ENCODE measurements at places on chromosomes 2 and 18. TPM values are rescaled to one million over a fixed set of nuclear protein-coding genes. Genes with fewer than 3 reads are reported as not detected.
A peak's percentile ranks its signal among the peaks of the same experiment; 100 is the strongest.

GRCh38 chr18:79903787-79904356 is 47.6 kb downstream of the SLC66A2 start:
- DNase-seq, result peak; percentile 75

GRCh38 chr18:58044370-58045241 is 580 bp downstream of the NEDD4L start:
- no peak for DNase-seq

GRCh38 chr2:179106676-179107428 is 56.9 kb upstream of the CCDC141 start:
- DNase-seq, result no peak

DNA sequence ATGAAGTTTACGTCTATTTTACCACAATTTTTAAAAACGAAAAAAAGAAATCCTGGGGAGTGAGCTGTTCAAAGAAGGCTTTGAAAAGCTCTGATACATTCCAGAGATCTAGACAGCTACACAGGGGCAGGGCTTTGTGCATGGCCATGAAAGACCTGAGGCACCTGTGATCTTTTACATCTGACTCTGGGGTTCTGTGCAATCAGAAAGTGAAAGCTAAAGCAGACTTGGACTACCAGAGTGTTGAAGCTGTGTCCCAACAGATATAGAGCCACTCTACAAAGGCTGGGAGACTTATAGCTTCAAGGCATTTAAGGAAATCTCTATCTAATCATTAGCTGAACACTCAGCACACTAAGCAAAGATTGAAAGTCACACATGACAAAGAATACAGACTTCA is 34.1 kb downstream of the PARD6G start:
- DNase-seq, result no peak

- DNase-seq, result no peak
These were observed 318.6 kb downstream of the AKAIN1 start for GRCh38 chr18:4878480-4878879.

SAG gene
- not detected for total RNA-seq

IGFBP5 gene
- 497 TPM for total RNA-seq
